ENCODE measurements at places on chromosomes 6 and 20. TPM values are rescaled to one million over a fixed set of nuclear protein-coding genes. Genes with fewer than 3 reads are reported as not detected.

Gene PBX2
- total RNA-seq = 76.2 TPM

Gene TMEM14A
- total RNA-seq = 45.6 TPM

Gene PNPLA1
- not detected for total RNA-seq

Gene CLPSL1
- total RNA-seq = not detected

Gene RAB22A
- 21.1 TPM for total RNA-seq
